ENCODE measurements at places on chromosomes 11 and 22.

GRCh38 chr11:9697766-9698165, 33.9 kb downstream of the SWAP70 start:
- no peak for DNase-seq

DNA sequence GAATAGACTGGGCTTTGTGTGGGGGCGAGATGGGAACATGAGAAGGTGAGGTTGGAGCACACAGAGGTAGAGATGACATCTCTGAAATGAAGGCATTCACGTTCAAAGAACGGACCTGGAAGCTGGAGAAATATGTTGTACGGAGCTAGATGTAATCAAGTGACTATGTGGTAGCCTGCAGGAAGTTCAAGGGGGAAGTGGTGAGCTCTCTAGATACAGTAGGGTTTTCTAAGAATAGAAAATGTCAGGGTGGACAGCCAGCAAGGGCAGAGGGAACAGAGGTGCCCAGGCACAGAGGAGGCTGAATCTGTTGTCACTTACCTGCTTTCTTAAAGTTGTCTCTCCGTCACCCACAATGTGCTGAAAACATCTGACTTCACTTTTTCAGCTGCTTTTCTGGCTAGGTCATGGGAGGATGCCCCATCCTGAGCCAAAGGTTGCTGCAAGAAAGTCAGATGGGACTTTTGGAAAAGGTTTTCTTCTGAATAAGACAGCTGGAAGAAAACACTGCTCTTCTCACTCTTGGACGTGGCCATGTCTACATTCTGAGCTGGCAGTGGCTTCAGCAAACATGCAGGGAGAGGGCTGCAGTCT, 171.5 kb upstream of the B3GAT1 start:
- no peak for DNase-seq

DNA sequence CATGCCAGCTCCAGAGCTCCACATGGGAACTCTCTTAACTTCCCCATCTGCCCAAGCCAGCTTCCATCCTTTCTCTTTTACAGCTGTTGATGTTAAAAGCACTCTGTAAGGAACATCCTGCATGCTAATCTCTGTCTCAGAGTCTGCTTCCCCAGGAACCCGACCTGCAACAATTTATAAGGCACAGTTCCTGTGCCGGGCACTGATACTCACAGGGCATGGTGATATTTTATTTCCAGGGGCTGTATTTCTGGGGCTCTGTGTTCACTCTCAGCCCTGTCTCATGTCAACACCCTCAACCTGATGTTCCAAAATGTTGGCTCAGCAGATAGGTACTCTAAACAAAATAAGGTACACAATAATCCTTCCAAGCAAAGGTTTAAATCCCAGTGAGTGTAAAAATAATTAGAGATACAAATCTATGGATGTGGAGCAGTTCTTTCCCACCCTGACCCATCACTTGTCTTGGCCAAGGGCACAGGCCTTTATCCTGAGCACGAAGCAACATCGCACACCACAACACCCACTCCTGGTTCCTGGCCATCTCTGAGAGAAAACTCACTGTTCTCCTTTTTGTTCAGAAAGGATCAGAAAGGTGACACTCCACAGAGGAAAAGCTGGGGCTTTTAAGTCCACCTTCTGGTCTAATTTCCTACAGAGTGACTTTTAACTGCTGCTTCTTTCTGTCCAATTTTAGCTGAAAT, 44.8 kb upstream of the C11orf87 start:
- DNase-seq: no peak

DNA sequence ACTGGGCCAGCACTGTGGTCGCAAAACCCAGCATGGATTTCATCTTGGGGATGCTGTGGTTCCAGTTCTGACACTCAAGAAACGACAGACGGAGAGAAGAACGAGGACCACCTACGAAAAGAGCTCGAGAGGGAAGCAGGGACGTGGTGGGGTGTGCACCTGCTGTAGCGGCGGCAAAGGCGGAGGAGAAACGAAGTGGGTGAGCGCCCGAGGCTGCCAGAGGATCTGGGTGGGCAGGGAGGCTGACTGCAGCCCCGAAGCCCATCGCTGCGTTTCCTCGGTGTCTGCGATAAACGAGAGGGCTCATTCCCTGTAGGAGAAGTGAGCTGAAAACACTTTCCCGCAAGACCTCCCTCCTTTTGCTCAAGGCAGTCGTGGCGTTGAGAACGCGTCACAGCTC, 246.1 kb downstream of the OR4C45 start:
- DNase-seq: no peak

DNA sequence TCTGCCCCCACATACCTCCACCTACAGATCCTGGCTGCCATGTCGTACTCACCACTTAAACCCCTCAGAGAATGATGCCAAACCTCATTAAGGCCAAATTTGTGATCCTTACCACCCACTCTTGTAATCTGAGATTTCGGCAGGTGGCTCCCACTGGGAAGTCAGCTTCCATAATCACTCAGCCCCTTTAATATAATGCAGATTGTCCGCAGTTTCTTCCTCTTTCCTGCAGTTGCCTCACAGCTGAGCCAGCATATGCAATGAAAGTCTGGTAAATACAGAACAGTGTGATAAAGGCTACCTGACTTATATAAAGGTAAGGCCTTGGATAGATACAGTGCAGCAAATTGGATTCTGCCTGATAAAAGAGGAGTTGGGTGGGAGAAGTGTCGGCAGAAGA, 515.2 kb upstream of the TENM4 start:
- DNase-seq: no peak

DNA sequence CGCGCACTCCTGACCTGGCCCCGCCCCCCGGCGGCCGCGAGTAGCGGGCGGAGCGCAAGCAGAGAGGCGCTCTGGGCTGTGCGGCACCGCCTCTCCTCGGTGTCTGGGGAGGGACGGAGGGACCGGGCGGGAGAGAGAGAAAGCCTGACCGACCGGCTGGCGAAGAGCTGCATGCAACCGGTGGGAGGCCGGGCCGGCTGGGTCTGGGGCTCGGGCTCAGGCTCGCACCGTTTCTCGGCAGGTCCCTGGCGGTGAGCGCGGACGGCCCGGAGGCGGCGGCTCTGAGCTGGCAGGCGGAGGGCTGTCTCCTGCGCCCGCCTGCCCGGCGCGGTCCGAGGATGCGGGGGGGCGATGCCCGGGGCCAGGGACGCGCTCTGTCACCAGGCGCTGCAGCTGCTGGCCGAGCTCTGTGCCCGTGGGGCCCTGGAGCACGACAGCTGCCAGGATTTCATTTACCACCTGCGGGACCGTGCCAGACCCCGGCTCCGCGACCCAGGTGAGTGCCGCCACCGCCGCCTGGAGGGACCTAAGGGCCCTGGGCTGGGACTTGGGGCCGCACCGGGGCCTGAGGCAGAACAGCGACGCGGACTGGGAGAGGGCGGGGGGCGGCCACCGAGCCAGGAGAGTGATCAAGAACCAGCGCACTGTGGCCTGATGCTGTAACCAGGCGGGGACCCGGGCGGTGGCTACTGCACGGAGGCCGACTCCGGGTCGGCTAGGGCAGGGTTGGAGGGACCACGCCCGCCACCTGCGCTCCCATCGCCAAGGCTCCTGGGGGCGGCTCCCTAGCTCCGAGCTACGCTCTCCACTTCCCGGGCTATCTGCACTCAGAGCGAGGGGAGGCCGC, at the start of gene SYT9:
TSS of gene SYT9 (plus strand) at position 69 of the 847 bp plus-strand sequence. CDS start at position 352, 283 bp downstream.
- peak; percentile 22 for DNase-seq

All from foreskin keratinocyte (primary cell).